ENCODE measurements at places on chromosomes 1 and 21. TPM values are rescaled to one million over a fixed set of nuclear protein-coding genes. Genes with fewer than 3 reads are reported as not detected.

DNA sequence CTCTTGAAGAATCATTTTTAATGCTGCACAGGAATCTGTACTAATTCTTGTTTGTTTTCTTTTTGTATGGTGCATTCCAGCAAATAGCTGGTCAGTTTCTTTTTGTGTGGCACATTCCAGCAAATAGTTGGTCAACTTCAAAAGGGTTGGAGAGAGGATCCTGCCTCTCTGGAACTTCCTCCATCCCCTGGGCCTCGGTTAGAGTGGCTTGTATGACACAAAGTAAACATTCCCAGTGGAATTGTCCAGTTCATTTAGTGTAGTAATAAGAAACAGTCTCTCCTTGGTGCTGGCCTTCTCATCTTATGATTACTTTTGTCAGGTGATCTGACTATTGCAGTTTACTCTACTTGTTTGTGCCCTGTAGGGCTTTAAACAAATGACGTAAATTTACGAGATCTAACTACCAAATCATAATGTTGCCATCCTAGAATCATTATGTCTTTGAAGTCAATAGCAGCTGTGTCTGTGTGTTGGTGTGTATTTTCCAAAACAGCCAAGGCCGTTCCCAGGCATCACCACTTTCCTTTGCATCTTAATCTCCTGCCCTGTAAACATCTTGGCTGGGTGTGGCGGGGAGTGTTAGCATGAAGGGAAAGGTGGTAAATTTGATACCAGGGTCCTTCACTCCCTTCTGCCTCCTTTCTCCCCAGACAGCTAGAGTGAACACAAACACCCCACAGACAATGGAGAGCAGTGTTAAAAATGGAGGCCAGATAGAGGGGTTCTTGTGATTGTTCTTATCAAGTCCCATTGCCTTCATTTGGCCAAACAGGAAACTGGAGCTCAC, 77.9 kb downstream of the CDC7 start:
- DNase-seq, result no peak

DNA sequence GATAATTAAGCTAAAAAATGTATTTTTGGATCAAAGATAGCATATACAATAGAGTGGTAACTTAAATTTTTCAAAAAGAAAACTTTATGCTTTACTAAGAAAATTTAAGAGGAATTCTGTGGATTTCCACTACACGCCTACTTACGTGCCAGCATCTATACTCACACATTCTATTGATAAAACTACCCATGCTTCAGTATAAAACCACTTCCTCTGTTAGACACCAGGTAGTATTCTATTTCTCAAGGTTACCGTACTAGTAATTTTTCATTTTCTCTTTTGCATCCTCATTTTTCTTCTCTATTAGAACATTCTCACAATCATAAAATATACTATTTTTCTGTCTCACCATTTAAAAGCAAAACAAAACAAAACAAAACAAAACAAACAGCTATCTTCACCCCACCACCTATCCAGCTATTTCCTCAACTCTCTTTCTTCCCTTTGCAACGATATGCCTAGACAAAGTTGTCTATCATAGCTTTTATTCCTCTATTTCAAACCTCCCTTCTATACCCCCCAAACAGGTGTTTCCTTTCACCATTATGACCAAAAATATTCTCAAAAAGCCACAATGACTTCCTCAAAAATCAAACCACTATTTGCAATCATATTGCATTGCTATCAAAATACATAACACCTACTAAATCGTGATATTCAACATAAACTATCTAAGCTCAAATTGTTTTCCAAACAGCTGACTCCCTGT, 1652.0 kb downstream of the MRPL39 start:
- no peak for DNase-seq

KRTAP13-2 gene
- polyA plus RNA-seq, result not detected

TNFSF4 gene
- 1.2 TPM for polyA plus RNA-seq

- DNase-seq, result no peak
These were observed 44.5 kb downstream of the PHTF1 start for GRCh38 chr1:113714606-113715269.

GRCh38 chr1:117059334-117059677, 820 bp upstream of the TTF2 start:
- DNase-seq, result no peak

DNA sequence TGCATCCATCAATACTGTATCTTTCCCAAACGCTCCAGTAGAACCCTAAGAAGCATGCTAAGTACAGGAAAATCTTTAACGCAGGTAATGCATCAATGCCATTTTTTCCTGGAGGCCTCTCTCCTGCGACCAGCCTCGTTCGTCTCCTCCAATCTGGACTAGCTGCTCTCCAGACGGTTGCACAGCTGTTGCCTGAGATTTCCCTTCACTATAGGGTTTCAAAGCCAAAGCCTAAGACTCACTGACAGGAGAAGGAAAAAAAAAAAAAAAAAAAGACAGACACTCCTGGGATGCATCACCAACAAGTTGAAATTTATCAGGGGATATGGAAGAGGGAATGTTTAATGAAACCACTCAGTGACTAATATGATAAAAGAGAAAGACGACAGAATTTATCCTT, 93.0 kb downstream of the APP start:
- DNase-seq, result no peak

SWT1 gene
- 2.3 TPM for polyA plus RNA-seq

L1TD1 gene
- 0.20 TPM for polyA plus RNA-seq

DNA sequence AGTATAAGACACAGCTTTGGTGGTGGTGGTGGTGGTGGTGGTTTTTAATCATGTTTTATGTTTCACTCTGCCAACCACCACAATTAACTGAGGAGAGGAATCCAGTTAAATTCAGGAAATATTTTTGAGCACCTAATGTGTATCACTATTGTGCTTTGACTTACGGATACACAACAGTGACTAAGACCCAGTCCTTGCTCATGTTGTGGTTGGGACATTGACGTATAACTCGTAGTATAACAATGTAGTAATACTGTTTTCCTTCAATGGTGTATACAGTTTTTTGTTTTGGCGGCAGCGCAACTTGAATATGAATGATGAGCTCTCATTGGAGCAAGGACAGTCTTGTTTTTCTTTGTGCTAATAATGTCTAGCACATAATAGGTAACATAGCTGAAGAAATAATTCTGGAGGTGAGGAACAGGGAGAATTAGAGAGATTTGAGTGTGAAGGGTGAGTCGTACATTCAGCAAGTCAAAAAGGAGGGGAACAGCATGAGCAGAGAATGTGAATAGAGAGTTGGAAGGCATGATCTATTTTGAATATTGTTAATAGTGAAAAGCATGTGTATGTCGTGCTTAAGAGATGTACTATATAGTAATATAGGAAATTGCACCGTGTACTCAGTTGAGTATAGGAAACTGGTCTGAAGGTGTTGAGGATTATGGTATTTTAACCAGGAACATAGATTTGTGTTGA, 5.5 kb downstream of the CACYBP start:
- no peak for DNase-seq

DNA sequence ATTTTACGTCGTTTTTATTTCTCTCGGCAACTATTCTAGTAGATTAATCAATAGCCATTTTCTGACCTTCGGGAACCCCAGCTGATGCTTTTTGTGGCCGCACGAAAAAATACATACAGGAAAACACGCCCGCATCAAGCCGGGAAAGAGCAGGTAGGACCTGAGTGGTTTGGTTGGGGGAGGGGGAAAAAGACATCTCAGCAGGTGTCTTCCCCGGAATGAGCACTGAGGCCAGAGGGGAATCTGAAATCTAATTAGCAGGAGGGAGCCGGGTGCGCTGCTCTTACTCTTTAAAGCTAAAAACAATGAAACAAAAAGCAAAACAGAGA, 618 bp upstream of the FOXD3 start:
- DNase-seq, result no peak

DNA sequence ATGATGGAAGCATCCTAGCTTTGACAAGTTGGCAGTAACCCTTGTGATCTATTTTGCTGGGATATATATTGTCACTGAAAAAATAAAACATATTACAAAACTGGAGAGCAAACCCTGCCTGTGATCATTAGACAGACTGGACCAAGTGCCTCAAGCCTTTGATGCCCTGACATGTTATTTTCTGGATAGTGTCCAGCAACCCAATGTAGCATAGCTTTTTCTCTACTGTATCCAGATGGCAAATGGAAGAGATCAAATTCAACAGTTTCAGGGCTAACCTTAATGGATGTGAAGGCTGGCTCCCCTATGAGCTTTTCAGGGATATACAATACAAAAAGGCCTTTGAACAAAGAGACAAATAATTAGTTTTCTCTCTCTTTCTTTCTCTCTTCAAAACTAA, 25.1 kb downstream of the WARS2 start:
- no peak for DNase-seq

All from keratinocyte (primary cell).